Suprapubic skin (tissue), 4 donors: ENCODE measurements at places on chromosomes 5 and 9. TPM values are rescaled to one million over a fixed set of nuclear protein-coding genes. Genes with fewer than 3 reads are reported as not detected.

GRCh38 chr5:171454549-171454948 is 35.1 kb downstream of the FGF18 start:
- DNase-seq = no peak

Gene TBCA
- total RNA-seq = 88.7 TPM

DNA sequence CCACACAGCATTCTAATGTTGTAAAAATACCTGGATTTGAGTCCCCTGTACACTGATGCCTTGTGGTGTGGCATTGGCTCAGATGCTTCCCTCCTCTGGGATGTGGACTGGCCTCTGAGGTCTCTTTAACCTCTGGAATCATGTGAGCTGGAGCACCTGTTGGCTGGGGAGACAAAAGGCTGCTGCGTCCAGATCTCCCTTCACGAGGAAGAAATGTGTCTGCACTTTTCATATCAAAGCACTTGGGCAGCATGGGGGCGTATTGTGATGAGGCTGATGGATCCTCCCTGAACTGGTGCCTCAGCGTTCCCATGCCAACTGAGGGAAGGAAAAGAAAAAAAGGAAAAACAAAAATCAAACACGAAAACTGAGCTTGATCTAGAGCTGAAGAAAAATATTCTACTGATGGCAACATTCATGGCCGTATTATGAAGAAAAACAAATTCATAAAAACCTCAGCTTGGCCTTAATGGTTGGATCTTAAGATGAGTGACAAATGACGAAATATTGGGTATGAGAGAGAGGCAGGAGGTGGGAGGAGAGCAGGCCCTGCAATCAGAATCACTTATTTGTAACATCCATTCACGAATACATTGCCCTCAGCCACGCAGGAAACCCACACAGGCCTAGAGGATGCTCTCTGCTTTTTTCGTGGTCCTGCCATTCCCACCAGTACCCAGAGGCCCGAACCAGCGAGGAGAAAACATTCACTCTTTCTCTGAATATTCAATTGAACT is 26.2 kb downstream of the GRIA1 start:
- no peak for DNase-seq

Gene GABRB2
- 1.6 TPM for total RNA-seq

- DNase-seq = no peak
Observed at GRCh38 chr5:66769839-66770617, 173.8 kb downstream of the MAST4 start.

- no peak for DNase-seq
Observed at GRCh38 chr5:77852068-77852513, 76.0 kb upstream of the TBCA start.

DNA sequence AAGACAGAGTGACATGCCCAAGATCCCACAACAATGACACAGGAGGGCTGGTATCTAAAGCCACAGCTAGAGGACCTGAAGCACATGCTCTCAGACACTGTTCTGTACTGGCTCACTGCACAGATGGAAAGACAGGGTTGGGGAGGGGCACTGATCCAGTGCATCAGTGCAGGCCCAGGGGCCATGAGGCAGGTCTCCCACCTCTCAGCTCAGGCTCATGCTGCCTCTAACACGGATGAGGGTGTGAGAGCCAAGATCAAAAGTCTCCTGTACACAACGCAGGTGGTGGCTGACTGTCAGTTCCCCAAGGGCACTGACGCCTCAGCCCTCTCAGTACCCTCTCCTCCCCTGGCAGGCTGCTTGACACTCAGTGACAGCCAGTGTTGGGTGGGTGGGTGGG is 10.9 kb downstream of the RAPGEF1 start:
- DNase-seq = no peak

Gene PROB1
- 0.30 TPM for total RNA-seq

Gene PRELID2
- total RNA-seq = 3.0 TPM

Gene FAT2
- 107 TPM for total RNA-seq

- DNase-seq = no peak
Observed at GRCh38 chr5:160508780-160509361, 87.2 kb downstream of the PTTG1 start.

DNA sequence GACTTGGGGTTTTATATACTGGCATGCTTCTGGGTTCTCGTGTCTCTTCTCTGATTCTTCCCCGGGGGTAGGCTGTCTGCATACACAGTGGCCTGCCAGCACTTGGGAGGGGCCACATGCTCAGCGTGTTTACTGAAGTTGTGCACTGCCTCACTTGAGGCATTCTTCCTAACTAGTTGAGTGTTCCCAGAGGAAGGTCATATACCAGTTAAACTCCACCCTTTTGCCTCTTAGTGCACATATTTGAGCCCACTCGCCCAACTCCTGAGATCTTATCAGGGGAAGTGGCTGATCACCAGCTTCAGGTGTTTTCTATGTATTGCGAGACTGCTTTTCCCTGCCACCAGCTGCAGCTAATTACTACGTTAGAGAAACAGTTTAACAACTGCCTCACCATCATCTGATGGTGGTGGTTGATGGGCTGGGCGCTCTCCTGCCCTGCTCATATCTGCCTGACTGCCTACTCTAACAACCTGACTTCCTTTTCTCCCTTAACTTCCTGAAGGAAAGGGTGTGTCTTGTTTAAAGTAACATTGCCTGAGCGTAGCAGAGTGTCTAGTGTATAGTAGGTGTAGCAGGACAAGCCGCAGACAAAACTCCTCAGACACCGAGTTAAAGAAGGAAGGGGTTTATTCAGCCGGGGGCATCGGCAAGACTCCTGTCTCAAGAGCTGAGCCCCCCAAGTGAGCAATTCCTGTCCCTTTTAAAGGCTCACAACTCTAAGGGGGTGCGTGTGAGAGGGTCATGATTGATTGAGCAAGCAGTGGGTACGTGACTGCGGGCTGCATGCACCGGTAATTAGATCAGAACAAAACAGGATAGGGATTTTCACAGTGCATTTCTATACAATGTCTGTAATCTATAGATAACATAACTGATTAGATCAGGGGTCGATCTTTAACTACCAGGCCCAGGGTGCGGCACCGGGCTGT is 60.1 kb upstream of the CLINT1 start:
- no peak for DNase-seq

- DNase-seq = no peak
Observed at GRCh38 chr5:140014751-140015150, 28.3 kb downstream of the NRG2 start.

Gene PCDHB8
- 0.62 TPM for total RNA-seq

DNA sequence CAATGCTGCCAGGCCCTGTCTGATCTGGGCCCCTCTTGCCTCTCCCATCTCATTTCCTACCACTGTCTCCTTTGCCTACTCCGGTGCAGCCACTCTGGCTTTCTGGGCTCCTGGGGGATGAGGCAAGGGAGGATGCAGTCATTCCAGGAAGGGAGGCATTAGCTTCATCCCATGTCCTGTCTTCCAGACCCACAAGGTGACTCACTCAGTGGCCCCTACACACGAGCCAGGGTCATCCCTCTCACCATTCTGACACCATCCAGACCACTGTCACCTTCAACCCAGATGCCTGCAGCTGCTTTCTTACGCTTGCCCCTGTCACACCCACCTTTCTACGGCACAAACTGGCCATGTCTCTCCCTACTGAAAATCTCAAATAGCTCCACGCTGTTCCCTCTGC is 19.1 kb downstream of the ACSL6 start:
- no peak for DNase-seq

- no peak for DNase-seq
Observed at GRCh38 chr5:116722651-116723050, 148.0 kb upstream of the SEMA6A start.
